ENCODE measurements at places on chromosomes 3 and 15. TPM values are rescaled to one million over a fixed set of nuclear protein-coding genes. Genes with fewer than 3 reads are reported as not detected.

DNA sequence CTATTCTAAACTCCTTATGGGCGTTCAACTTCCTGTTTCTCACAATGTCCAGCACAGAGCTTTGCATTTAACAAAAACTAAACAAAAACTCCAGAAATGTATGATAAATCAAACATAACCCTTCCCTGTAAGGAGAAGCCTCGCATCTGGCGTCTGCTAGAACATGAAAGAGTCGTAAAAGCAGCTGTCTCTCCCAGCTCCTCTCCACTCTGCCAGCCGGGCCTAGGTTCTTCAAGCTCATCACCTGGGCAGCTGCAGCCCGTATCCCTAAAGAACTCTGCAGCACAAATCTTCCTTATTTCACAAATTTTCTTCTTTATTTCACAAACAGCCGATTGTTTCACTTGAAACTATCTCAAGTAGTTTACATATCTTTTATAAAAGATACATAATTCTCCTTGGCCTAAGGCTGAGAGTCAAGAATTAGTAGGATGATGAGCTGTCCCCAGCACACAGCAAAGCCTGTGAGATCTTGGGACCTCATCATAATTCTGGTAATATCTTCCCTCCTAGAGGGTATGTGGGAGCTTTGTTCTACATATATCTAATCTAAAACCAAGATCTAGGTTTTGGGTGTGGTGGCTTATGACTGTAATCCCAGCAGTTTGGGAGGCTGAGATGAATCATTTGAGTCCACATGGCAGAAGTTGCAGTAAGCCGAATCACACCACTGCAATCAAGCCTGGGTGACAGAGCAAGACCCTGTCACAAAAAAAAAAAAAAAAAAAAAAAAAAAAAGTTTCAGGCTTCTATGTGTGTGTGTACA lies 35.3 kb downstream of the ANXA2 start:
- H3K4me1 ChIP-seq: peaks cover 47% of the 10 kb centered on the region
- H3K27me3 ChIP-seq: no peaks in the 10 kb centered on the region
- H3K36me3 ChIP-seq: peaks cover 13% of the 10 kb centered on the region
- no peak for DNase-seq
- no peak overlapping the region for H3K4me3 ChIP-seq
- H3K27ac ChIP-seq: no peak overlapping the region

DNA sequence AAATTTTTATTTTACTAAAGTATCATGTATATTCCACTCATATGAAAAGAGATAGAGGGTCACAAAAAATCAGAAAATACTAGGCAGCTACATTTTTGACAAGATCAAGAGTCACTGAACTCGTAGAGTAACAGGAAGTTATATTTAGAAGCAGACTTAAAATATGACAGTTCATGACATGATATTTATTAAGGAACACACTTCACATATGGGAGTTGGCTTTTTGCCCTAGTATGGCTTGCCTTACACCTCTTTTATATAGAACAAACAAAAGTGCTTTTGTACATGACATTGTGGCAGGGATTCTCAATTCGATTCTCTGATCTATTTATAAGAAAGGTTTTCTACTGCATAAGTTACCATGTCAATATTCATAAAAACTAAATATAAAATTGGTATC lies 80.1 kb upstream of the GBE1 start:
- peaks cover 36% of the 10 kb centered on the region for H3K4me1 ChIP-seq
- no peaks in the 10 kb centered on the region for H3K36me3 ChIP-seq
- DNase-seq: no peak
- H3K4me3 ChIP-seq: no peak overlapping the region
- H3K27ac ChIP-seq: no peak overlapping the region
- H3K27me3 ChIP-seq: no peaks in the 10 kb centered on the region

- no peaks in the 10 kb centered on the region for H3K27me3 ChIP-seq
- H3K27ac ChIP-seq: no peak overlapping the region
- H3K4me1 ChIP-seq: peaks cover 25% of the 10 kb centered on the region
- no peak for DNase-seq
Measured at GRCh38 chr15:91895051-91895450, 41.5 kb downstream of the SLCO3A1 start.

DNA sequence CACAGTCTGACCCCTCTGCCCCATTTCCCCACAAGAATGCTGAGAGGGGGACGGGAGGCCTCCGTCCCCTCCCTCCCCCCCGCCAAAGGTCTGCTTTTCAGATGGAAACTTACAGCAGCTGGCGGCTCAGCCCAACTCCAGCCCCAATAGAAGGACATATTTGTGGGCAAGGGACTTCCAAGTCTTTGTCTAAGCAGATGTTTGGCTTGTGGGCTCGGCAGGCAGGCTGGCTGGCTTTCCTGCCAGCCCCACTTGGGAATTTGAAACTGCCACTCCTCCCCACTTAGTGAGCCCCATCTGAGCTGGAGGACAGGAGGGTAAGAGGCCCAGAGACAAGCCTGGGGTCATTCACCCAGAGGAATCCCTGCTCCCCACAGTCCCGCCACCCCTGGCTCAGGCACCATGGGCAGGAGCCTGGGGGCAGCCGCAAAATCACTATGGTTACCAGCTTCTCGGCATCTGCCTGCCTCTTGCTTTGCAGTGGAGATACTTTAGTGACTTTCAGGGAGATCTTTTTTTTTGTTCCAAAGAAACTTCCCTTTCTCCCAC lies 53.6 kb downstream of the LMCD1 start:
- no peaks in the 10 kb centered on the region for H3K27me3 ChIP-seq
- H3K4me3 ChIP-seq: no peak overlapping the region
- DNase-seq: no peak
- peak overlapping the region; percentile 76 for H3K27ac ChIP-seq
- peaks cover 43% of the 10 kb centered on the region for H3K4me1 ChIP-seq
- peaks cover 9% of the 10 kb centered on the region for H3K36me3 ChIP-seq

DNA sequence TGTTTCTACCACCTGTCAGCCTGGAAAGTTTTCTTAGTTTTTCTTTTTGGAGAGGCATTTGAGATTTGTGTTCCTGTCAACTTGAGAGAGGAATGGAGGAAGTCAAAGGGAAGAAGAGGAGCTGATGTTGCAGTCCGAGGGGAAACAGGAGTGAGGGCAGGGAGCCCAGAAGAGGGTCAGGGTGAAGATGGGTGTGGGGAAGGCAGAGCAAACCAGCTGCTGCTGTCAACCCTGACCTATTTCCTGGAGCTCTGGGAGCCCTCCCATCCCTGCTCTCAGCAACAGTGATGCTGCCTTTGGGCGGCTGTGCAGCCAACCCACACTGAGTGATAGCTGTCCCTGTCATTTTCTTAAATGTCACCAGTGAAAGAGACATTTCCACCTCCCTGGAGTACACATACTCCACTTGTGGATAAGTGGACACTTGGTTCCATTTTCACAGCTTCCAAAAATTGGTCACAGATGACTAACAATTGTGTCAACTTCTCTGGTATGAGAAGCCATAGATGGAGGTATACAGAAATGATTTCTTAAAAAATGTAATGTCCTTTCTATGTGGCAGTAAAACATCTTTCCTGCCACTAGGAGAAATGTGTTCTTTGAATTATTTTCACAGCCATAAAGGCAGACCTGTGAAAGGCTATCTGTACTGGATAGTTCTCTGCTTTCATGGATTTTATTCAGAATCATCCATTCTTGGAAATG lies 556.3 kb upstream of the TBL1XR1 start:
- peak; percentile 75 for DNase-seq
- peak overlapping the region; percentile 50 for H3K27ac ChIP-seq
- H3K27me3 ChIP-seq: no peaks in the 10 kb centered on the region
- H3K36me3 ChIP-seq: no peaks in the 10 kb centered on the region
- H3K4me1 ChIP-seq: peaks cover 36% of the 10 kb centered on the region
- no peak overlapping the region for H3K4me3 ChIP-seq

GRCh38 chr3:141331377-141332318 lies 36.7 kb upstream of the ZBTB38 start:
- no peaks in the 10 kb centered on the region for H3K27me3 ChIP-seq
- no peak overlapping the region for H3K4me3 ChIP-seq
- peak overlapping the region; percentile 14 for H3K27ac ChIP-seq
- peak; percentile 75 for DNase-seq

GRCh38 chr3:129756871-129757270 lies 136.6 kb downstream of the TMCC1 start:
- H3K4me3 ChIP-seq: no peak overlapping the region
- H3K27ac ChIP-seq: no peak overlapping the region
- no peak for DNase-seq
- no peaks in the 10 kb centered on the region for H3K4me1 ChIP-seq

GRCh38 chr3:140384028-140384771 lies 293.7 kb upstream of the TRIM42 start:
- H3K36me3 ChIP-seq: no peaks in the 10 kb centered on the region
- no peaks in the 10 kb centered on the region for H3K27me3 ChIP-seq
- DNase-seq: no peak
- no peak overlapping the region for H3K27ac ChIP-seq
- no peak overlapping the region for H3K4me3 ChIP-seq

- peaks cover 11% of the 10 kb centered on the region for H3K4me1 ChIP-seq
- H3K36me3 ChIP-seq: no peaks in the 10 kb centered on the region
- no peak for DNase-seq
- no peak overlapping the region for H3K4me3 ChIP-seq
Measured at GRCh38 chr3:168251371-168251770, 155.6 kb upstream of the GOLIM4 start.

The GOLGA8R gene
- 2.8 TPM for total RNA-seq
